Thoracic aorta (tissue), 2 donors: ENCODE measurements at places on chromosomes 12 and 14.

GRCh38 chr14:96574171-96574632, 72.0 kb downstream of the PAPOLA start:
- H3K4me3 ChIP-seq: no peak overlapping the region
- H3K36me3 ChIP-seq: no peaks in the 10 kb centered on the region
- no peak overlapping the region for H3K27ac ChIP-seq
- H3K4me1 ChIP-seq: peaks cover 3% of the 10 kb centered on the region

DNA sequence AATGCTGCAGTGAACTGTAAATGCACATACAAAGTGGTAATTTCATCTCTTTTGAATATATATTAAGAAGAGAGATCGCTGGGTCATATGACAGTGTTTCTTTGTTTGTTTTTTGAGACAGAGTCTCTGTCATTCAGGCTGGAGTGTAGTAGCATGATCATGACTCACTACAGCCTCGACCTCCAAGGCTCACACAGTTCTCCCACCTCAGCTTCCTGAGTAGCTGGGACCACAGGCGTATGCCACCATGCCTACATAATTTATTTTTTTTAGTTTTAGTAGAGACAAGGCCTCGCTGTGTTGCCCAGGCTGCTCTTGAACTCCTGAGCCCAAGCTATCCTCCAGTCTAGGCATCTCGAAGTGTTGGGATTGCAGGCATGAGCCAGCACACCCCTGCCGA, 62.4 kb upstream of the ACSS3 start:
- no peaks in the 10 kb centered on the region for H3K4me1 ChIP-seq
- DNase-seq: no peak
- H3K27me3 ChIP-seq: no peaks in the 10 kb centered on the region

- no peaks in the 10 kb centered on the region for H3K27me3 ChIP-seq
- no peak overlapping the region for H3K27ac ChIP-seq
- no peaks in the 10 kb centered on the region for H3K36me3 ChIP-seq
Observed at GRCh38 chr12:124157406-124157805, 137.5 kb upstream of the RFLNA start.

DNA sequence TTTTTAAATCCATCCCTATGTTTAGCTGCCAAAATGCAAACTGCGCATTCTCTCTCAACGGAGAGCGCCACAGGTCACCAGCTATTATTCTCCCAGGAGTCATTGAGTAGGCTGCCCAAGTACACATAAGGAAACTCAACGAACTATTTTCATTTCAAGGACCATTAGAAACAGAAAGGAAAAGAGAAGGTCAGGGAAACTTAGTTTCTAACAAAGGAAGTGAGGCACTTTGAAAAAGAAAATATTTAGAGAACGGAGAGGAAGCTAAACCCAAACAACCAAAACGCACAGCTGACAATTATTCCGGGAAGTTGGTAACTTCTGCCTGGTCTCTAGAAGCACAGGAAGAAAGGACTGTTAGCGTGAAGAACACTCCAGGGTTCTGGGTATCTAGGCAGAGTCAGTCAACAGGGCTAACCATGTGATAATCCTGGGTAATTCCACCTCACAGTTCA, 23.5 kb downstream of the GPHB5 start:
- H3K27me3 ChIP-seq: no peaks in the 10 kb centered on the region
- H3K27ac ChIP-seq: peak overlapping the region; percentile 82
- H3K4me3 ChIP-seq: peak overlapping the region; percentile 64
- no peaks in the 10 kb centered on the region for H3K4me1 ChIP-seq
- no peak for DNase-seq
- H3K36me3 ChIP-seq: no peaks in the 10 kb centered on the region

DNA sequence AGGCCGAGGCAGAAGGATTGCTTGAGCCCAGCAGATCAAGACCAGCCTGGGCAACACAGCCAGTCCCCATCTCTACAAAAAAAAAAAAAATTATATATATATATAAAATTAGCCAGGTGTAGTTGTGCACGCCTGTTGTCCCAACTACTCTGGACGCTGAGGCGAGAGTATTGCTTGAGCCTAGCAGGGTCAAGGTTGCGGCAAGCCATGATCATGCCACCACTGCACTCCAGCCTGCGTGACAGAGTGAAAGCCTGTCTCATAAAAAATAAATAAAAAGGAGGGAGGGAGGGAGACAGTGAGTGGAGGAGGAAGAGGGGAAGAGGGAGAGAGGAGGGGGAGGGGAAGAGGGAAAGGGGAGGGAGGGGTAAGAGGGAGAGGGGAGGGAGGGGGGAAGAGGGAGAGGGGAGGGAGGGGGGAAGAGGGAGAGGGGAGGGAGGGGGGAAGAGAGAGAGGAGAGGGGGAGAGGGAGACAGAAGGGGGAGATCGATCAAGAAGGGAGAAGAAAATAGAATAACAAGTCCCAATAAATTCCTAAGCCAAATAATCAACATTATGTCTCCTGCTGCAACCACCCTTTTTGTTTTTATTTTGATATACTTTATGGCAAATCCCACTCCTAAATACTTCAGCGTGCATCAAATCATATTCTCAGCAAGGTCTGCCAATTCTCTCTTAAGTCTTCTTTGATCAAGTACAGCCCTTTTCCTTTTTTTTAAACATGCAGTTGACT, 163.9 kb downstream of the MED13L start:
- no peaks in the 10 kb centered on the region for H3K27me3 ChIP-seq
- DNase-seq: no peak
- H3K4me3 ChIP-seq: no peak overlapping the region
- no peak overlapping the region for H3K27ac ChIP-seq
- H3K36me3 ChIP-seq: no peaks in the 10 kb centered on the region

GRCh38 chr12:95784286-95784685, 6.3 kb downstream of the NTN4 start:
- H3K27ac ChIP-seq: no peak overlapping the region
- DNase-seq: no peak
- H3K27me3 ChIP-seq: no peaks in the 10 kb centered on the region

DNA sequence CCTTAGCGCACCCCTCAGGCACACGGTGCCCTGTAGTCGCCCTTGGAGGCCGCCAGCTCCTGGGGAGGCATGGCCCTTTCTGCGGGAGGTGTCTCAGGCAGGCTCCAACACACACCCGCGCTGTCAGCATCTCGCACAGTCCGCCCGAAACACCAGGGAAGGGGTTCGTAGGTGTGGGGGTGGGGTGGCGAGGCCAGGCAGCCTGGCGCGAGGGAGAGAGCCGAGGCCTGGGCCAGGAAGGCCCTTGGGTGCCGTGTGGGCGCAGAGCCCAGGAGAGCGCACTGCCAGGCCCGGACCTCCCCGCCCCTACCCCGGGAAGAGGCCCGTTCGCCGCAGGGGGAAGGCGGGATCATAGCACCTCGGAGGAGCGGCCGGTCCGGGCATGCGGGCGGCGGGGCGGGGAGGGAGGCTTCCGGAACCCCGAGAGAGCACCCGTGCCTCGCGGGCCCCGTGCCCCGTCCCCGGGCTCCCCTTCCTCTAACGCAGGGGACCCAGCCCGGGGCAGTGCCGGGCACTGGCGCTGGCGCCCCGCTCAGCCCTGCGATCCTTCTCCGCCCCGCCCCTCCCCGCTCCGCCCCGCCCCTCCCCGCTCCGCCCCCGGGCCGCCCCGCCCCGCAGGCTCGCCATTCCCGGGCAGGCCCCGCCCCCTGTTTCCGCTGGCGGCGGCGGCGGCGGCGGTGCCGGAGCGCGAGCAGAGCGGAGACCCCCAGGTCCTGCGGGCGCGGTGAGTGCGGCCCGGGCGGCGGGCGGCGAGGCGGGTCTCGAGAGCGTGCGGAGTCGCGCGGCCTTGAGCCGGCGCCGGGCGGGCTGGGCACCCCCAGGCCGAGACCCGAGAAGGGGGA, at the start of gene TSPAN9:
Gene TSPAN9, plus strand, starts transcription at position 650 of the 842 bp plus-strand sequence. CDS start 123,815 bp downstream, outside the sequence.
- peak within 1 kb of the TSS; percentile 91 for H3K4me3 ChIP-seq
- peak within 1 kb of the TSS; percentile 89 for H3K27ac ChIP-seq
- H3K27me3 ChIP-seq: no peaks in the 10 kb centered on the region
- H3K36me3 ChIP-seq: no peaks in the 10 kb centered on the region
- DNase-seq: peak; percentile 51
- H3K4me1 ChIP-seq: peaks cover 40% of the 10 kb centered on the region

DNA sequence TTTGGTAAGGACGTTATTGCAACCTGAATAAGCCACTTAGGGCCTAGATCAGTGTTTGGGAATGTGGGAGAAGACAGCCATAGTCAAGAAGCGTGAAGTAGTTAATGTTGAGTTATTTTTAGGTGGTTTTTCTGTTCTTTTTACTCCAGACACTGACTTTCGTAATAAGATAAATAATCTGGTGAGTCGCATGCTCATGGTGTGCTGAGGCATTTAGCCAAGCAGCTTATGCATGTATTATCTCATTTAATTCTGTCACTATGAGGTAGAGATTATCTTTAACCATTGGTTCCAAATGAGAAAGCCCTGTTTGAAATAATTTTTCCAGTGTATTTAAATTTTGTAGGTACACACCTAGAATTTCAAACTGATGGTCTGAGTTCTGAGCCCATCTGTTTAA, 67.3 kb downstream of the RCOR1 start:
- no peak overlapping the region for H3K4me3 ChIP-seq
- no peaks in the 10 kb centered on the region for H3K27me3 ChIP-seq
- H3K36me3 ChIP-seq: no peaks in the 10 kb centered on the region

DNA sequence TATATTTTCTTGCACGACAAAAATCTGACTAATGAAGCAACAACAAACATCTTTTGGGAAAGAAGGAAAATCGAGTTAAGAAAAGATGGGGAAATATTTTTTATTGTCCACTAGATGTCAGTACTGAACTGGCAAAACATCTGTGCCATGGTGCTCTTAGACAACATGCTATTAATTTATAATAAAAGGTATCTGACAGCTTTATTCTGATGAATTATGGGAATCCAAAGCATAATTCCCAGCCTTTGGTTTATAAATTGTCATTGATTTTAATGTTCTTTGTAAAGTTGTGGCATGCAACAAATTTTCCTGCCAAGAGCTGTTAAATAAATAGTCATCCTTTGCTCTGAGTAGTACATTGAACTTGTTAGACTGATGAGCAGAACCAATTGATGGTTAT, 231.2 kb downstream of the ETNK1 start:
- H3K36me3 ChIP-seq: no peaks in the 10 kb centered on the region
- no peak overlapping the region for H3K4me3 ChIP-seq
- no peak for DNase-seq
- peaks cover 3% of the 10 kb centered on the region for H3K4me1 ChIP-seq
- H3K27ac ChIP-seq: no peak overlapping the region

DNA sequence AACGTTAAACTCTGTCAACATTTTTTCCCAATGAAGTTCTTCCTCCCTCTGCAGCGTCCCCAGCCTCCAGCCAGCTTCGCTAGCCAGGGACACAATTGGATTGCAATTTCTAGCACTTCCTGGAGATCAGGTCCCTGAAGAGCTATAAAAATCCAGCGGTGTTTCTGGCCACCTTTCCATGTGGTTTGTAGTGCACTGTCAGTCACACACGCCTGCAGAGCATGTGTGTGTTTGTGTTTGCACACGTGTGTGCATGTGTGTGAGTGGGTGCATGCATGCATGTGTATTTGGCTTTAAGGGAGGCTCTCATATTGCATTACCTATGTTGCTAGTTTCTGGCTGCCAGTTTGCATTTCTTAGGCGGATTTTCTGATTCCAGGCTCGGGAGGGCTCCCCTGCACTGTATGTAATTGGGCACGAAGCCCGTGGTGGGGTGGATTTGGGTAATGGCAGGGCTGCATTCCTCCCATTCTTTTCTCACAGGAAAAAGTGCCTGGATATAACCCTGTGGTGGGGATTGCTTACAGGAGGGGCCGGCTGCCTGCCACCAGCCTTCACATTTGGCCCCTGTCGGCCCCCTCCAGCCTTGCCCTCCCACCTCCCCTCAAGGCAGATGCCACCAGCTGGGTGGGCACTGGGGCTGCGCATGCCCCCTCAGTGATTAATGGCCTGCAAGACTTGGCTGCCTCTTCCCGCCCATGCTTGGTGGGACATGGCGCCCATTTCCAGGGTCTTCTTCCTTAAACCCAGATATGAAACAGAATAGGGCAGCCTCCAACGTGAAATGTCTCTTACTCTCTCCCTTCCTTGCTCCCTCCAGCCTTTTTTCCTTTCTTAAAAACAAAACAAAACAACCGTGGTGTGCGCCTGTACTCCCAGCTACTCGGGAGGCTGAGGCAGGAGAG, 74.0 kb downstream of the TSPAN9 start:
- peak overlapping the region; percentile 64 for H3K4me3 ChIP-seq
- peaks cover 54% of the 10 kb centered on the region for H3K4me1 ChIP-seq
- peak overlapping the region; percentile 83 for H3K27ac ChIP-seq
- DNase-seq: no peak
- H3K36me3 ChIP-seq: no peaks in the 10 kb centered on the region
- no peaks in the 10 kb centered on the region for H3K27me3 ChIP-seq

DNA sequence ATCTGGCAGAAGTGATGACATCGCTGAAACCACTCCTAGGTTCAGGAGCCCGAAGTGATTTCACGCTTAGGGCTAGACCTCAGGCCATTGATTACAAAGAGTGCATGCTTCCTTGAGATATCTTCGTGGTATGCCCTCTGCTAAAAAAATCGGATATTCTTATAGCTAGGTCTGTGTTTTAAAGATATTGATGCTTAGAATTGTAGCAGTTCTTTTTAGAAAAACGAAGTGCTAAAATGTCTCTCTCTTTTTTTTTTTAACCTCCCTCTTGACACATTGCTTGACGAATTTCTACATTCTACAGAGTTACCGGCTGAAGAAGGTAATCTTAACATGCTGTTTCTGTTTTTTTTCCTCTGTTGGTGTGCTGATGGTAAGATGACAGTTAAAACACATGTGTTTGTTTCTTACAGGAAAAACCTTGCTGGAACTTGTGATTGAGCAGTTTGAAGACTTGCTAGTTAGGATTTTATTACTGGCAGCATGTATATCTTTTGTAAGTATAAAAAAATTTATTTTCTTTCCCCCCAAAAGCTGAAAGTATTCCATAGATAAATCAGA, 1.3 kb downstream of the ATP2A2 start:
- H3K27ac ChIP-seq: peak overlapping the region; percentile 93
- no peak for DNase-seq
- H3K36me3 ChIP-seq: no peaks in the 10 kb centered on the region
- no peaks in the 10 kb centered on the region for H3K27me3 ChIP-seq
- peaks cover 14% of the 10 kb centered on the region for H3K4me1 ChIP-seq
- H3K4me3 ChIP-seq: peak overlapping the region; percentile 93

DNA sequence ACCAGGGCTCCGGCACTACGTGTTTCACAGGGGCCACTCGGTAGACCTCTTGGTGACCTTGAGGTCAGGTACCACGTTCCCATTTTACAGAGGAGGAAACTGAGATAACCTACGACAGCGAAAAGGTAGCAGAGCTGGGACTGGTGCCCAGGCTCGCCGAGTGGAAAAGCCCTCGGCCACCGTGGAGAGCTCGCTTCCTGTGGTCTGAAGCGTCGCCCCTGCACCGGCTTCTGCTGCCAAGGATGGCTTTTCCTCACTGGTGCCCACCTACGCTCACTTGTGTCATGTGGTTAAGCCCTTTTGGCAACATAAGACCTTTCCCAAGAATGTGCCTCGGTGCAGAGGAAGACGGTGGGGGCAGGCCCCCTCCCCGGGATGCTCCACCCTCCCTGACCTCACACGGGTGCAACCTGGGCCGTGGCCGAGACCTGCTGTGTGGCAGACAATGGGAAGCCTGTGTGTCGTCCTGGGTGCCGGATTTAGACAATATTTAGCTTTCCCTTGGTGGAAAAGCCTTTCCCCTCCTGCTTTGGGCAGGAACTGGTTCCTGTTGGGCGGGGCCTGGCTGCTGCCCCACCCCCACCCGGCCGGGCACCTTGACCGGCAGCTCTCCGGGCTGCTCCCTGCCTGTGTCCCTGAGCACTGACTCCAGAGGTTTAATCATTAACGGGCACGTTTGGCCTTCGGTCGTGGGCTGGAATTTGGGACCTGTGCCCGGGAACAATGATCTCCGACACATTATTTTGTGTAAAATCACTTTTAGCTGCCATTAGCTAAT, 32.4 kb upstream of the PPP1R13B start:
- H3K4me1 ChIP-seq: peaks cover 26% of the 10 kb centered on the region
- H3K4me3 ChIP-seq: peak overlapping the region; percentile 62
- no peaks in the 10 kb centered on the region for H3K36me3 ChIP-seq
- H3K27ac ChIP-seq: peak overlapping the region; percentile 45

- H3K4me1 ChIP-seq: no peaks in the 10 kb centered on the region
- no peak overlapping the region for H3K27ac ChIP-seq
- DNase-seq: no peak
- no peaks in the 10 kb centered on the region for H3K27me3 ChIP-seq
Observed at GRCh38 chr12:39866135-39866534, 239.7 kb downstream of the SLC2A13 start.
